ENCODE measurements at places on chromosomes 16 and 17.

DNA sequence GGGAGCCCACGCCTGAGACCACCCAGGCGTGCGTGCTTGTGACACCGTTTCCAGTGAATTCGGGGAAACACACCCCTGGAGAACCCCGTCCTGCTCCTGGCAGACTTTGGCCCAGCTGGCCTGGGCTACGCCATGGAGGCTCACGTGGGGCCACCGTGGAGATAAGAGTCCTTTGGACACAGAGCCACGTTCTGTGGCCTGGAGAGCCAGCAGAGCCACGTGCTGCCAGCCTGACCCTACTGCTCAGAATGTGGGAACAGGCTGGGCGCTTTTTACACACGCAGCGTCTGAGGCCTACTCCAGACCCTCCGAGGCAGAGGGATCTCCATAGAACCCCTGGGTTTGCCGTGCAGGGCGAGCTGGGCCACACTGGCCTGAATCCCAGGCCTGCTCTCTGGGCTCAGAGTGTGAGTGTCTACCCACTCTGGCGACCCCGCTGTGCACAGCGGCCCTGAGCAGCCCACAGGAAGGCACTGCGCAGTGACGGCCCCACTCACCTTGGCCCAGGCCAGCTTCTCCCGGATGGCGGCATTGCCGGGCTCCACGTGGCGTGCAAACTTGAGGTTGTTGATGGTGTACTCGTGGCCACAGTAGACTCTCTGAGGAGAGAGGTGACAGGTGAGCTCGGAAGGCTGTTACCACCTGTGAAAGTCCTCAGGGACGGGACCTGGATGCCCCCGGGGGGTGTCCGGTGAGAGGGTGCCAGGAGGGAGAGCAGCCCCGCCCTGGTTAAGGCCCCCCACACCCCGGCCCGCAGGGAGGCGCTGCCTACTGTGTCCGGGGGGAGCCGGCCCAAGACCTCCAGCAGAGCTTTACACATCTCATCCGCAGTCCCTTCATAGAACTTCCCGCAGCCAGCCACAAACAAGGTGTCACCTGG lies 10.0 kb downstream of the HAGH start:
- DNase-seq, result no peak

- no peak for DNase-seq
Observed at GRCh38 chr16:64311241-64311640, 810.6 kb downstream of the CDH11 start.

- DNase-seq, result no peak
Observed at GRCh38 chr17:64632606-64633005, 29.5 kb downstream of the SMURF2 start.

DNA sequence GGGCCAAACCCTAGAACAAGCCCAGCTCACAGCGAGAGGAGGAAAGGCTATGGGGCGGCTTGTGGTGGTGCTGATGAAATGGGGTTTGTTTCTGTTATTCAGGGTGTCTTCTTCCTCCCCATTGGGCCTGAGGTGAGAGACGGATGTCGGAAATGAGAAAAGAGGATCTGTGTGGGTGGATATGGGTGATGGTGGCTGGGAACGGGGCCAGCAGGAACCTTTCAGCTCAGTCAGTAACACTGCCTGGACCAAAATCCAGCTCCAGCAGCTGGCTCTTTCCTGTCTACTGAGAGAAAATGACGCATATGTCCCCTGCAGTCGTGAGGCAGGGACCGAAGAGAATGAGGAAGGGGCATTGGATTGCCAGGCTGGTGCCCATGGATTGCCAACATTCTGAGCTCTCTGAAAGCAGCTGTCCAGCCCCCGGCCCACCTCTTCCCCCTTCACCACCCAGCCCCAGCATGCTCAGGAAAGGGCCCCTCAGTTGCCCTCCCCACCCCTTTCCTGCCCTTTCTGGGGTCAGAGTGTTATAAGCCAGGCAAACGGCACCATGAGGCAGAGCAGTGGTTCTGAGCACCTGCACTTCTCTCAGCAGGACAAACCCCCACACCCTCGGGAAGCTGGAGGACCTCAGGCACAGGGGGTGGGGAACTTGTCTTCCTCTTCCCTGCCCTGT lies 4.0 kb downstream of the MYH3 start:
- peak; percentile 34 for DNase-seq

DNA sequence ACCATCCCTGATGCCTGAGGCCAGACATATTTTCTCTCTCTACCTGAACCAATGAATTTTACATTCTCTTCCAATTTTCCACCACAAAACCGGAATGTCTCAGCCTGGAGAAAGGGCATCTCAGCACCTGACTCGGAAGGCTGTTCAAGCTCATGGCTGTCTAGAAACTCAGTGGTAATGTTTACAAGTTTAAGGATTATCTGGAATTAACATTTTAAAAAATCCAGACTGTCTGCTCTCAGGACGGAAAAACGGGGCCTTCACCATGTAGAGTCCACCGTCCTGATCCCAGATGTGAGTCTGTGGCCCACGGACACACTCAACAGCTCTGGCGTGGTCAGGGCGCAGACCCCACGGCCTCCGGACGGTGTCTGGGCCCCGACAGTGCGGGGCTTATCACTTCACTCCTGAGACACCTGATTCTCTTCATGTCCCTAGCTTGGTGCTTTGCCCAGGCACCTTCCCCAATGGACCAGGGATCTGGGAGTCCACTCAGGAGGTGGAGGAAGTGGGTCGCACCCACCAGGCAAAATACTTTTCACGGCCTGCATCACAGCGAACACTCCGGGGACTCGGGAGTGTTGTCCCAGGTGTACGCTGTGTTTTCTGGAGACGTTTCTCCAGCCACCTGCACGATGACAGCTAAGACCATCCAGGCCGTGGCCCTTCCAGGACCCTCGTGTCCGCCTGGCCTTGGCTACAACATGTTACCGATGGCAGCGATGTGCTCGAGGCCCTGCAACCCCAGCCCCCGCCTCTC lies 101.5 kb downstream of the ZNF778 start:
- DNase-seq, result no peak

DNA sequence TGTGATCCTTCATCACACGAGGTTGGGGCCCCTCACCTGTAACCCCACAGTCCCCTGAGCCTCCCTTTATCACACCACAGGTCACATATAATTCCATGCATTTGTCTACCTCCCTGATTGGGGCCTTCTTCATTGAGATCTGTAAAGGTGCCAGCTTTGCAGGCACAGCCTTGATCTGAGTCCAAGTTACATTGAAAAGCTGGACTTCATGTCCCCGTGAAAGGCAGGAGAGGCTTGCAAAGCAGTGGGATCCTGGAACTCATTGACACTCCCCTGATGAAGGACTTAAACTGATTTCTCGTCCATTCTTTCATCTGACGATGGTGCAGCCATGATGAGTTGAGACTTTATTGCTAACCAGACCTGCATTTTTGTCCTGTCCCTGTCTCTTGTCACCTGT lies 3.8 kb upstream of the SYT17 start:
- DNase-seq, result no peak

DNA sequence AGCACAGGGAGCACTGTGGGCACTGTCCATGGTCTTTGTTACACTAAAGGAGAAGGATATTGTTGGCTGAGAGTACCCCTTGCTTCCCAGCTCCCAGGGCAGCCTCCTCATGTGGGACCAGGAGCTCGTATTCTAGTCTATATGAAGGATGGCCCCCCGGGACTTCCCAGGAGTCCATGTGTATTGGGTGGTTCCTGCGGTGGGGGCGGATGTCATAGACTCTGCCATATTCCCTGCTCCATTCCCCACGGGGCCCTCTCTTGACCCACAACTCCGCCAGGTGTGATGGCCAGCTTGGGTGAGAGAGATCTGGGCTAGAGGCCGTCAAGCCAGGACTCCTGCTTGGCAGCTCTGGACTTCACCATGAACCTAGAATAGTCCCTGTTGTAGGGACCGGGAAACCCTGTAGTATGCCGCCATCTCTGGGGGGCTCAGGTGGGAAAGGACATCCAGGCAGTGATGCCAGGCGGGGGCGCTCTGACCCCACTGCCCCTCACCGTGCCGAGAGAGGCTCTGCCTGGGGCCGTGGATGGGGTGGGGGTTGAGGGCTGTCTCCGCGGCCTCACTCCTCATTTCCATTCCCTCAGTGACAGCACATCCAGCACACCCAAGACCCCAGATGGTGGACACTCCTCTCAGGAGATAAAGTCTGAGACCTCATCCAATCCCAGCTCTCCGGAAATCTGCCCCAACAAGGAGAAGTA lies 37.8 kb downstream of the OR1D5 start:
- no peak for DNase-seq

GRCh38 chr16:67697422-67698185 lies 21.5 kb downstream of the GFOD2 start:
- DNase-seq, result no peak

- DNase-seq, result peak; percentile 85
Observed at GRCh38 chr16:56657555-56658326, at the start of gene MT1F. Gene MT1F (plus strand): TSS chr16:56657959. CDS start chr16:56658059, 100 bp downstream.

- no peak for DNase-seq
Observed at GRCh38 chr16:3625911-3626732, 14.7 kb upstream of the SLX4 start.

GRCh38 chr17:50905460-50905803 lies 39.3 kb upstream of the TOB1 start:
- no peak for DNase-seq

DNA sequence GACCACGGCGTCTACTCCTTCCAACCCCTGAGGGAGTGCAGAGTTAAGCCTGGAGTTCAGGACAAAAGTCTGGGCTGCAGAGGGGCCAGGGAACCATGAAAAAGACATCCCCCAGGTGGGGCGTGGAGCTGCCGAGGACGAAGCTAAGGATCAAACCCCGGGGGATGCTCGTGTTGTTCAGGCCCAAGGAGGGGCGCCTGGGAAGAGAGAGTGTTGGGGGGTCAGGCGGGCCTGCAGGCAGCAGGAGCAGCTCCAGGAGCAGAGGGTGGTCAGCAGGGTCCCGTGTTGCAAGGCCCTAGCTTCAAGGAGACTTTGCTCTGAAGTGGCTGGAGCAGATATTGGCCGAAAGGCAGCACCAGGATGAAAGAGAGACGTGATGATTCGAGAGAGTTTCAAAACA lies 26.7 kb downstream of the NECAB2 start:
- DNase-seq, result no peak

- DNase-seq, result peak; percentile 37
Observed at GRCh38 chr16:56199164-56199563, 7.9 kb downstream of the GNAO1 start.

DNA sequence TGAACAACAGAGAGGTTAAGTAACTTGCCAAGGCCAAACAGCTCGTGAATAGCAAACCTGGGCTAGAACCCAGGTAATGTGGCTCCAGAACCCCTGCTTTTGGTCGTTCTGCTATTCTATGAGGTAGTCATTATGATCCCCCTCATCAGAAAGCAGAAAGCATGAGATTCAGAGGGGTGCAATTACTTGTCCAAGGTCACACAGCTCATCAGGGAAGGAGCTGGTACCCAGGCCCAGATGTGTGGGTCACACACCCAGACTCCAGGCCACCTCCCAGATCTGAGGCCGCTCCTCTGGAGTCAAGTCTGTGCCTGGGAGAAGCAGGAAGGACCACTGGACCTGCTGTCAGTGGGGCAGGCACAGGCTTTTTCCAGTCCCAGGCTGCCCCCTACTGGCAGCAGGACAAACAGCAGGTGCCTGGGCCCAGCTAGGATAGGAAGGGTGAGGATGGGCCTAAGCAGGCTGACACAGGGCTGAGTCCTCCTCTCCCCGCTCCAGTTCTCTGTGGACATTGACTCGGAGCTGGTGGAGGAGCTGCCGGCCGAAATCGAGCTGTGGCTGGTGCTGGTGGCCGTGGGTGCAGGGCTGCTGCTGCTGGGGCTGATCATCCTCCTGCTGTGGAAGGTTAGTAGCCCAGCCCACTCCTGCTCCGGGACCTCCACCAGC lies 7.8 kb upstream of the PDK2 start:
- DNase-seq, result peak; percentile 89

GRCh38 chr16:354291-354881 lies 1.9 kb upstream of the AXIN1 start:
- no peak for DNase-seq

DNA sequence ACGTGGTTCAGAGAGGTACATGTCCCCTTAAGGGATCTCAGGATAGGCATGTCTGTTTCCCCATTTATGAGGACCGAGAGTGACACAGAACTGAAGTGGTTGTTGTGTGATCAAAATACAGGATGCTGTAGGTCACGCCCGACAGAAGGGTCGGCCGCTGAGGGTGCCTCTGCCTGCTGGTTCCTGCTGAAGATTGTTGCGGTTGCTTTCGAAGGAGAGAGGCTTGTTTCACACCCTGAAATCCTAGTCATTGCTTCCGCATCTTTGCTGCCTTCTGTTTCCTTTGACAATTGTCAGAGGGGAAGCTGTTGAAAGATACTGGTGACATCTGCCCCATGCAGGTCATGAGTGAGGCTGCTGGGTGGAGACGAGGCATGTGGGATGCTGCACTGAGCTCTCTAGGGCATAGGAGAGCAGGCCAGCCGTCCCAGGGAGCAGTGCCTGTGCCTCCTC lies 3.8 kb upstream of the NAT9 start:
- DNase-seq, result peak; percentile 67

GRCh38 chr17:784143-784542 lies 2.0 kb downstream of the MRM3 start:
- no peak for DNase-seq

- no peak for DNase-seq
Observed at GRCh38 chr16:50616386-50616785, 64.7 kb downstream of the SNX20 start.

DNA sequence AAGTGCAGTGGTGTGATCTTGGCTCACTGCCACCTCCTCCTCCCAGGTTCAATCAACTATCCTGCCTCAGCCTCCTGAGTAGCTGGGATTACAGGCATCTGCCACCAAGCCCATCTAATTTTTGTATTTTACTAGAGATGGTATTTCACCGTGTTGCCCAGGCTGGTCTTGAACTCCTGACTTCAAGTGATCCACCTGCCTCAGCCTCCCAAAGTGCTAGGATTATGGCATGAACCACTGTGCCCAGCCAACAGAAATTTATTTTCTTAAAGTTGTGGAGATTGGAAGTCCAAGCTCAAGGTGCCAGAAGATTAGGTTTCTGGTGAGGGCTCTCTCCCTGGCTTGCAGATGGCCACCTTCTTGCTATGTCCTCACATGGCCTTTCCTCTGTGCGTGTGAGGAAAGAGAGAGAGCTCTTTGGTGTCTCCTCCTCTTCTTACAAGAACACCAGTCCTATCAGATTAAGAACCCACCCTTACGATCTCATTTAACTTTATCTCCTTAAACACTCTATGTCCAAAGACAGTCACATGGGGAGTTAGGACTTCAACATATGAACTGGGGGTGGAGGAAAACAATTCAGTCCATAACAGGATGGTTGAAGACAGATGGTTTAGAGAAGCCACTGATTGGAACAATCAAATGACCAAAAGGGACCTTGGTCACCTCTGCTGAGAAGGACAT lies 31.8 kb downstream of the C16orf82 start:
- DNase-seq, result no peak

DNA sequence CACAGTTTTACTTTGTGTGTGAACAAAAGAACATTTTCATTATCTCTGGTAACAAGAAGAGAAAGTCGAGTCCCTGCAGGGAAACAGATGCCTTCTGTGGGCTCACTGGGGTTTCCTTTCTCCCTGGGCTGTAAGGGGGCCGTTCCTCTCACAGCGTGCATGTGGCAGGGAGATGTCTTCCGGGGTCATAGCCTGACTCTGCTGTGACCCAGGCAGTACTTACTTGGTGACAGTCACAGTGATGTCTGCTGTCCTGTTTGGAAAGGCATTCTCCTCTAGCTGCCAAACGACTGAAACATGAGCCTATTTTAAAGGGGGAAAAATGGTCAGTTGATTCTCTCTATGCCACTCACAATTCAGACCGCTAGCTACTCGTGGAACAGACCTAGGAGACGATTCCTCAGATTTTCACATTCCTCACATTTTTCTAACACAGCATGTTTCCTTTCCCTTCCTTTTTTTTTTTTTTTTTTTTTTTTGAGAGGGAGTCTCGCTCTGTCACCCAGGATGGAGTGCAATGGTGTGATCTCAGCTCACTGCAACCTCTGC lies 7.3 kb downstream of the HASPIN start:
- no peak for DNase-seq

- DNase-seq, result no peak
Observed at GRCh38 chr17:61209525-61209924, 190.1 kb upstream of the TBX2 start.
